ENCODE measurements at places on chromosomes 3 and 15.

DNA sequence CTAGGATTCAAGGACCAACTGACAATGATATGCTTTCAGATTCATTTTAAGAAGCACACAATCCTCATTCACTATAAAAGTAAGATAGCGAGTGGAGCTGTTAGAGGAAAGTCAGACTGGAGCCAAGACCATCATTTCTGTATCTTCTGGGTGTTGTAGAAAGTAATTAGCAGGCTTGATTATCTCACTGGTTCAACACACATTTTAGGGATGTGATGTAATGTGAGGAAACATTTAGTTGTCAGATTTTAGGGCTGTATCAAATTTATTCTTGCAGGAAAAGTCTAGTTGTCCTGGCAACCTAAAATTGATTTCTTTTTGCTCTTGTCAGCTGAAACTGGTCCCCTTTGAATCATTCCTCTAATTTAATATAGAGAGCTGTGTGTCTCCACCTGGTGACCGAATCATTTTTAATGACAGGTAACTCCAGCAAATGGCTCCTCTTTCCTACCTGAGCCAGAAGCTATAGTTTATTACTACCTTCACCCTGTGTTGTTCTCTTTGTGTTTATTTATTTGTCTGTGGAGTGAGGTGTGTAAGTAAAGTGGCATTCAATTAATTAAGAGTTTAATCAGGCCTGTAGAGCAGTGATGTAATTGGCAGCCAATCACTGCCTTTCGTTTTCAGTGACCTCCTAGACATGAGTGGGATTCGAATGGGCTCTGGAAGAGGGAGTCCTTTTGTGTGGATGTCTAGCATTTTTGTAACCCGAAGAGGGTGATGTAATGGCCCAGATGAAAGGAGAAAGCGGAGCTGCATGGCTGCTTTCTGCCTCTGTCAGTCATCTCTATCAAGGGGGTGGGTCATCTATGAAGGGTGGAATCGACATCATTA lies 125.8 kb downstream of the LPP start:
- no peak for DNase-seq

- no peak for DNase-seq
Measured at GRCh38 chr3:143182866-143183664, 63.5 kb downstream of the CHST2 start.

DNA sequence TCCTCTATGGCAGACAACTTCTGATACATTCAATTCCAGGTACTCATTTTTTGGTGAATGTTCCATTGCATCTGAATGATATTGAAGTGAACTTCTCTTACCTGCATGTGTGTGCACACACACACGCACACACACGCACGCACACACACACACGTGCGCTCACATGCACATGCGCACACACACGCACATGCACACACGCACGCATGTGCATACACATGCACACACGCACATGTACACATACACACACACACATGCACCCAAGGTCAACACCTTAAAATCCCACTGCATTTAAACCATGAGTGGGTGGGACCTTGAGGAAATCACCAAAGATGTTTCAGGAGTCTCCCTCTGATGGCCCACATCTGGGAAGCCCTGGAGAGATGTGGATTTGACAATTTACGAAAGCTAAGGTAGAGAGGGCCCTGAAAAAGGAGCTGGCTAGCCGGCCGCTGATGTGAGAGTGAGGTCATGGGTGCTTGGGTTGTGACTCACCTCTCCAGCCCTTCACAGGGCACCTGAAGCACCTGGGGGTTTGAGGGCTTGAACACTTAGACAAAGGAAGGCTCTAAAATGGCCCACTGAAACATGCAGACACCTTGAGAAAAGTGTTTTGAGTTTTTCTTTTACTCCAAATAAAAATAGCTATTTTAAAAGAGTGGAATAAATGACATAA lies 269.1 kb upstream of the LRRFIP2 start:
- no peak for DNase-seq

- DNase-seq, result no peak
Measured at GRCh38 chr3:169454823-169455222, 208.7 kb downstream of the MECOM start.

- no peak for DNase-seq
Measured at GRCh38 chr15:53808058-53808706, 48.7 kb upstream of the WDR72 start.

GRCh38 chr15:67601073-67601472 lies 58.6 kb downstream of the MAP2K5 start:
- DNase-seq, result no peak

DNA sequence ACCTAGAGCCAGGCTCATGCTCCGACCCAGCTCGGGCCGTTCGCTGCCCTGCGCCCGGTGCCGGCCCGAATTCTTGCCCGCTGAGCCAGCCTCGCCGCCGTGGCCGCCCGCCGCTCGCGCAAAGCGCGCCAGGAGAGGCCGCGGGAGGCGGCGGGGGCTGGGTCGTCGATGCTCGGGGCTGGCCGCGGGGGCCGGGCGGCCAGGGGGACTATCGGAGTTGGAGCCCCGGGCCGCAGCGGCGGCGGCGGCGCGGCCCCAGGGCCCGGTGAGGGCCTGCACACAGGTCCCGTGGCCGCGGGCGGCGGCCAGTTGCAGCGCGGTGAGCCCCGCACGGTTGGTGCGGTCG lies 1.1 kb downstream of the ANKRD63 start:
- no peak for DNase-seq

DNA sequence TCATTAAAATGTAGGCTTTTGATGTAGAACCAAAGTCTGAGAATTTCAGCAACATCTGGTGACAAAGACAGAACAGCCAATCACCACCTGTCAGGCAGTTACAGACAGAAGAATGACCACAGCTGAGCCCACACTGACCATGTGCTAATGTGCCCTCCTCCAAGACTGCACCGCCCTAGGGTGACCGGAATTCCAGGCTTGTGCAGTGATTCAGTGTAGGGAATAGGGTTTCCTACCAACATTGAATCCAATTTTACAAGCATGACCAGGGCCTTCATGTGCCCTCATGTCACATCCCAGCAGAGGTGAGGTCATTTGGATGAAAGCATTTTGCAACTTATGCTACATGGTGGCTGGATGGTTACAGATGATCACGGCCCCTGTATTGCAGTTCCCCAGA lies 412.5 kb downstream of the SOX2 start:
- DNase-seq, result no peak

DNA sequence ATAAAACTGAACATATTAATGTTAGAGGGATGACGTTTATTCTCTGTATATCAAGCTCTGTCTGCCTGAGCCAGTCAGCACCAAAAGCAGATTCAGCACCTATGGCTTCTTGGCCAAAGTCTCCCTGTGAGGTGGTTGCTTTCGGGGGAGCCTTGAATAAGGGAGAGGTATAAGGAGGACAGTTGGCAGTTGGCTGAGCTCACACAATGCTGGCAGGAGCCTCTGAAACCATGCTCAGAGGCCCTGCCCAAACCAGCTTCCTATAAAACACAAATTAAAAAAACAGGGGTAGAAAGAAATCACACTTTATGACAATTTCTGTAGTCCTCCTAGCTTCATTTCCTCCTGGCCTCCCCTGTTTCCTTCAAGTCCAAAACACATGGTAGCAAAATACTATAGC lies 18.8 kb downstream of the ARHGEF3 start:
- no peak for DNase-seq

- DNase-seq, result peak; percentile 42
Measured at GRCh38 chr3:187150599-187150998, 11.3 kb upstream of the RPL39L start.

DNA sequence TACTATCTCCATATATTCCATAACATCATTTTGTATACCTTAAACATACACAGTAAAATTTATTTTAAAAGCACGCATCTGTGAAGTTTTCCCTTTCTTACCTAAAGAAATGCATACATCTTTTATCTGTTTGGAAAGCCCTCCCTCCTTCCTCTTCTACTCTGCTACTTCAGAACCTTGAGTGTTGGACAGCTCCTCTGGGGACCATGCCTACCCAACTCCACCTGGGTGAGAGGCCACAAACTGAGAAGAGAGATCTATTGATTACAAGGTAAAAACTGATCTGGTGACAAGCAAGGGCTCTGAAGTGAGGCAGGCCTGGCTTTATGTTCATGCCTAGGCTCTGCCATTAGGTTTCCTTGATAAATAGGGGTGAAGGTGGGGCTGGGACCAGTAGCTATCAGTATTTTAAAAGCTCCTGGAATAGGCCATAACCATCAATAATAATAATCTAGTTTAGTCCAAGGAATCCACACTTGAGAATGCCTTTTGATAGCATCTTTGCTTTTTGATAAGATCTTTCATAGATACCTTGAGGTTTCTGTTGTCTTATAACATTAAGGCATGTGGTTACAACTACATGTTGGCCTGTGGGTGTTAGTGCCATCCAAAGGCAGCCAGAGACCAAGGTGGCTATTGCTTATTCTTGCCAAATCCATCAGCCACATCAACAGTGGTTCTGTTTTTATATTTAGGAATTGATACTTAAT lies 148.8 kb downstream of the KCNMB2 start:
- DNase-seq, result no peak

DNA sequence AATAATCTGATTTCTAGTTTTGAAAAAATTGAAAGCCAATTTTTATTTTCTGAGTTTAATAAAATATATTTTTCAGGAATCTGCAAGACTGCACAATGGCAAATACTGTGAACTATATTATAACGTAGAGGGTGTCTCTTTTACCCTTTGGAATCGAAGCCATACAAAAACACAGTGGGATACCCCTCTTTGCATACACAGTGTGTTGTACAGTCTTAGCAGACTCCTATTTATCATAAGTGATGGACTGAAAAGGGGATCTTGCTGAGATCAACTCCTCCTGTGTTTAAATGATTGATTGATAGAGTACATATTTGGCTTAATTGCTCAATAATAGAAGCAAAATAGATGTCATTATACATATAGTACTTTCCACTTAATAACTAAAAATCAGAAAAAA lies 981.2 kb downstream of the NSUN3 start:
- no peak for DNase-seq

DNA sequence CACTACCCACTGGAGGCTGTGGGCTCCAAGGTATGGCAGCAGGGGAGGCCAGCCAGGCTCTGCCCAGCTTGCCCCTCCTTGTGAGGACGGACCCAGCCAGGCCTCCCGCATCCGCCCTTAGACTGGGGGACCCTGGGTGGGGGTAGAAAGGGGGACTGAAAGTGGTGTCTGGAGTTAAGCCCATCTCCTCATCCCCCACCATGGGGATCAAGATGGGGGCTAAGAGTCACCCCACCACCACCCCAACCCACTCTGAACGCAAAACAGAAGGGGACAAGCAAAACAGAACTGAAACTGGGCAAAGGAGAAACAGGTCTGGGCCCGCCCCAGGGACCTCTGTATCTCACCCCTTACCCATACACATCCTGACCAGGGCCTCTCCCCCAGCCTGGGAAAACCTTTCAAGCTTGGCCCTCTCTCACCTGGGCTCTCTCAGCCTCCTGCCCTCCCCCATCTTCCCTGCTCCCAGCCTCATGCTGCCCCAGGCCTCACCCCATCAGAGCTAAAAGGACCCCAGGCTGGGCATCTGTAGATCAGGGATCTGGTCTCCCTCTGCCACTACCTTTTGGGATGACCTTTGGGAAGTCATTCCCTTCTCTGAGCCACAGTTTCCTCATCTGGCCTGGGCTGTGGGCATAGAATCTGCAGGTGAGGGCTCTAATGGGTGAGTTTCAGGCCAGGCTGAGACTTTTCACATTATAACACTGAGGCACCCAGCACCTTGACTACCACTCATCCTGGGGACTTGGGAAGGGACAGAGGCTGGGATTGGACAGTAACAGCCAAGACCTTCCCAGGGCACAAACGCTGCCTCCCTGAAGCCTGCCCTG lies 30.0 kb upstream of the CYP11A1 start:
- DNase-seq, result no peak

GRCh38 chr3:150150633-150151032 lies 179.9 kb upstream of the PFN2 start:
- no peak for DNase-seq

- DNase-seq, result no peak
Measured at GRCh38 chr3:111808439-111808838, 50.6 kb upstream of the PHLDB2 start.

- no peak for DNase-seq
Measured at GRCh38 chr15:33476908-33477307, 166.1 kb downstream of the RYR3 start.

DNA sequence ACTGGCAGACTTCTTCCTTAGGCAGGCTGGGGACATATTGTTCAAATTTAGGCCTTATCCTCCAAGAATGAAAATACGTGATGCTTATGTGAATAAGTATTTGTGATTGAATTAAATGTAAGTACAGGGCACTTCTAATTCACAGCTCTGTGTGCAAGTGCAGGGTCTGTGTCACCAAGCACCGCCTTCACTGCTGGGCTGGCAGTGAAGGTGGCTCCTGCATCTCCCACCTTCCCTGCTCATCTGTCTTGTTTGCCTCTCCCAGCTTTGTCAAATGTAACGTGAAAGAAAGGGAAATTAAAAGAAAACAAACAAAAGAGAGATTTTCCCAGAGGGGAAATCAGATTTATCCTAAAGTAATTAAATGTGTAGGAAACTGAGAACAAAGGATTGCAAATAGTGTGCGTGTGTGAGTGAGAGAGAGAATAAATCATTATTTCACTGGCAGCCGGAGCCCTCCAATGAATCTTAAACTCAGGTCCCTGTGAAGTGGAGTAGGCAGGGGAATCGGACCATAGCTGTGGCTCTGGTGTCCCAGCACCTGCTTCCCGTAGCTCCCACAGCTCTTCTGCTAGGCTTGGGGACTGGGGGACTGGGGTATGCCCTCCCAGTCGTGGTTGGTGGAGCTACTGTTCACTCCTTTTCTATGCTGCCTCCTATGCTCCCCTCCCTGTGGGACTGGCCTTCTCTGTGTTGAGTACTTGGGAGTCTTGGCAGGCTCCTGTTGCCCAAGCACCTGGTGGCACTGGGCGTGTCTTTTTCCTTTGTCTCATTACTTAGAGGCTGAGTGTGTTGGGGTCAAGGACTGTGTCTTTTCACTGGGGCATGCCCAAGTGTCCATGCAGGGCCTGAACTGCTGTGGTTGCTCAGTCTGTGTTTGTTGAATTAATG lies 222.2 kb downstream of the EPHB1 start:
- DNase-seq, result no peak

DNA sequence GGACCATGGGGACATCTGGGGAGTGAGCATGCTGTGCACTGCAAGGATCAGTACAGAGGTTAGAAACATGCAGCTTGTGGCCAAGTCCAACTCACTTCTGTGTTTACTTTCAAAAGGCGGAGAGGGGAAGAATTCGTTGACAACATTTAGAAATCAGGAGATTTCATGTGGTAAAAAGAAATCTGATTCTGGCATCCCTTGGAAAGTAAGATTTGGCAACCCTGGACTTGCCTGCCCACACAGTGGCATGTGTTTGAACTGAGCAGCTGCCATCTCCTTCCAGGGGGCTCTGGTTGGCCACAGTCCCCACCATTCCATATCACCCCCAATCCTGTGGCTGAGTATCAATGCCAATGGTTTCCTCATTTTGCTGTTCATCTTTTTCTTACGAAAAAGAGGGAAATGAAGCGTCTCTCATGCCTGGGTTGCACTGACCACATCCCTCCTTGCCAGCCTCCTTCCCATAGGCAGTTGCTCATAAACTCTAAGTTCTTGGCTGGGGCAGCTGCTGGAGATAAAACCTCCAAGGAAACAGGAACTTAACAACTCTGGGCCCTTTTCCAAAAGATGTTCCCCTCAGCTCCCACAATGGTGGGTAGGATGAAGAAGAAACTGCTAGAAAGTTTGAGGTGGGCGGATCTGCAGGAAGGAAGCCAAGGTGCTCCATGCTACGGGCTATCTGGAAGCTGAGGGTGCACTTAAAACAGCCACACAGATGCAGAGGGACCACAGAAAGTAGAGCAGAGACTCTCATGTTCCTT lies 29.2 kb downstream of the SLC6A11 start:
- no peak for DNase-seq

- DNase-seq, result no peak
Measured at GRCh38 chr3:184864000-184864399, 52.0 kb downstream of the VPS8 start.
